ENCODE measurements at places on chromosomes 12 and 14.
A peak's percentile ranks its signal among the peaks of the same experiment; 100 is the strongest.

GRCh38 chr14:35140718-35141581, 18.6 kb downstream of the PRORP start:
- no peak for DNase-seq

- DNase-seq: no peak
These were observed 106.5 kb downstream of the SAMD4A start for GRCh38 chr14:54673193-54674045.

DNA sequence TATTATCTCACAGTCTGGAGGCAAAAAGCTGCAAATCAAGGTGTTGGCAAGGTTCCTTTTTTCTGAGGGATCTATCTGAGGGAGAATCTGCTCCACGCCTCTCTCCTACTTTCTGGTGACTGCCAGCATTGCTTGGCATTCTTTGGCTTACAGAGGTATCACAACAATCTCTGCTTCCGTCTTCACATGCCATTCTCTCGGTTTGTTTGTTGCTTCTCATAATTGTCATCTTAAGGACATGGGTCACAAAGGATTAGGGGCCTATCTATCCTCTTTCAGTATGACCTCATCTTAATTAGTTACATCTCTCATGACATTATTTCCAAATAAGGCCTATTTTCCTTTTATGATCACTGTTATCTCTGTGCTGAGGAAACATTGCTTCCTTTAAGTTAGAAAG, 345.0 kb downstream of the FOXG1 start:
- DNase-seq: no peak

DNA sequence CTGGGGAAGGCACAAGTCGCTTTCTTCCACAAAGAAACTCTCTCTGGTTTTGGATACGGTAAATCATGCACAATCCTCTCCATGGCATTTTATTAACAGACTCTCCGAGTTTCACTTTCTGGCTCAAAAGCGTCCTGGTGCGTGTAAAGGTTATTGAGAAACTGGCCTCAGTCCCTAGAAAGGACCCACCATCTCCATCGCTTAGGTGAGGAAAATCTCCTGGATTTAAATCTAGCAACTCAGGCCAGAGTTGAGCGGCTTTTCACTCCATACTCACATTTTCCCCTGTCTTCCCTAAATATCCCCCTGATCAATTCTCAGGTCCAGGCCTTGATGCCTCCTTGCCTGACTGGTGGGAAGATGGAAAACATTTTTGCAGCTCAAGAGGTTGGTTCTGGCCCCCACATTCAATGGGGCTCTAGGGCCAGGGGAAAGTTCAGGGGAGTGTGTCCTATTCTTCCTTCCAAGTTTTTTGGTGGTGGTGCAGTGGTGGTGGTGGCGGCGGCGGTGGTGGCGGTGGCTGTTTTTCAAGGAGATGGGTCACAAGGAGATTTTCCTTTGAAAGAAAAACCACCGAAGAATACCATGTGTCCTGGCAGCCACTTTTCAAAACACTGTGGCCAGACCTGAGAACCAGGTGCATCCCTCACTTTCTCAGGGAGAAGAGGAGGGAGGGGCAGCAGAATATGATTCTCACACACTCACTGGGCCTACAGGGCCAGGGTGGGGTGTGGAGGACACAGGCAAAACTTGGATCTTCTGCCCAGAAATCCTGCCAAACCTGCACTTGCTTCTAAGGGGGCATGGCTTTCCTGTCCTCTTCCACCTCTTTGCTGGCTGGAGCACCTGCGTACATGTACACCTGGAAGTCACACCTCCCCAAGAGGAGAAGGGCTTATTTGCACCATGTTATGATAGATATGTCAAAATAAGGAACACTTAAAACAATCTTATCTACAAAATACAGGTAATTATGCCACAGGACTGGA, 46.7 kb upstream of the PNMA1 start:
- no peak for DNase-seq

GRCh38 chr12:11397366-11397765, 2.0 kb upstream of the PRB2 start:
- no peak for DNase-seq

DNA sequence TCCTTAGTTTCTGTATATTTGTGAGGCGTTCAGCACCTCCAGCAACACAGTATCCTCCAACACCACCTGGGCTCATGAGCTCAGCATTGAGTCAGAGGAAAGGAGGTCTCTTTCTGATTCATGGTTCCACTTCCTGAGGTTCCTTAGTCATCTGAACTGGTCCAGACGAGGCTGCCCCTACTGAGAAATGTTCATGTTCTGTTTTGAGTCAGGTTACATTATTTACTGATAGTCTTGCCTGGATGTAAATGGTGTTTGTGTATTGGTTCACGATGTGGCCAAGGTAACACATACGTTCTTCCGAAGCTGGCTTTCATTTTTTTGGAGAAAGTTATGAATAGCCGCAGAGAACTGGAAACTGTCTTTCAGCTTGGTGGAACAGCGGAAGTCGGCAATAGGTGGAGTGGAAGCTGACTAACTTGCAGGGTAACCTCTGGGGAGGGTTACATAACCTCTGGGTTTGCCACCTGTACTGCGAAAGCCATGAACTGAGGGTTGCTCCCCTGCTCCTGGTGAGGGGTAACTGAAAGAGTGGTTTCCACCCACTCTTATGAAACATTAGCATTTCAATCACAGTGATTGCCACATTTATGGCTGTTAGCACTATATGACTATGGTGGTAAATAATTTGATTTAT, 42.2 kb upstream of the MANSC4 start:
- DNase-seq: peak; percentile 12

DNA sequence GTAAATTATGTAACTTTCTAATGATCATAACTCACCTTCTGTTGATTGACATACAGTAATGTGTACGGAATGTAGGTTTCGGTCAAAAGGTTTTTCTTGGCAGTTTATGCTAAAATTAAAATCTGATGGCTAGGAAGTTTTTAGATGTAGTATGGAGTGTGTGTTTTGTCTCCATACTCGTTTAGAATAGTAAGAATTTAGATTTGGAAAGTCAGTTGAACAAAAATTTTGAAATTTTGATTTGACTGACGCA, 859 bp downstream of the PALS1 start:
- DNase-seq: no peak

GRCh38 chr12:46222636-46223035, 46.2 kb downstream of the SLC38A1 start:
- DNase-seq: no peak

DNA sequence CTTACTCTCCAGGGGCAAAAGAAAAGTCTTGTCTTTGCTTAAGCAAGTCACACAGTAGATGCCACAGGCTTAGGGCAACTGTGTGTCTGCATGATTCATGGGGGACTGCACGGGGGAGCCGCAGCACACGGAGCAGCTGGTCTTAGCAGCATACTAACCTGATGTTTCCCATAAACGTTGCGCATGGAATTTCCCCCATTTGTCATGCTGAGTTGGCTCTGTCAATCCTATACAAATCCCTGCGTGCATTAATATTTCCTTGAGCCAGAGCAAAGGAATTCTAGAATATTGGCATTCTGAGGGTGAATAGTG, 71.2 kb downstream of the SAMD4A start:
- DNase-seq: no peak

DNA sequence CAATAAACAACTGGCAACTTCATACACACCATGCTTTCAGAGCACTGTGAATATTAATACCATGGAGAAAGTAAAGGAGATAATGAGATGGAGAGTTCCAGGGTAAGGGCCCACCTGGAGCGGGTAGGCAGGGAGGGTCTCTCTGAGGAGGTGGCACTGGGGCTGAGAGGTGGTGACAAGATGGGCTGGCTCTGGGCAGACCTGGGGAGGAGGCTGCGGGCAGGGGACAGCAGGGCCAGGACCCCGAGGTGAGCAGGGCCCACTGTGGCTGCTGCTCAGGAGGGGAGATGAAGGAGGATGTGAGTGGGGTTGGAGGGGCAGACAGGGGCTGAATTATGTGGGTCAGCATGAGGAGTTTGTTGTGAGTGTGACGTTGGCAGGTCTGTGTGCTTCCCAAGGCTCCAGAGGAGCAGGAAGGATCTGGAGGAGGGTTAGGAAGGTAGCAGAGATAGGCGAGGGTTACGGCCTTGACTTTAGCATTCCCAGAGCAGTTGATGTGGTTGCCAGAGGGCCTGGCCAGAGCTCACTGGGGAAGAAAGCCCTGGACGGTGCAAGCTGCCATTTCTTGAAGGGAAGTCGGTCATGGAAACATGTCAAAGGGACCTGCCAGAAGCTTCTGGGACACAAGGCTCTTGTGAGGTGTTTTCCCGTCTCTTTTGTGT, 88.2 kb downstream of the CACNA1C start:
- DNase-seq: no peak
